Effector CD8-positive, alpha-beta T cell (primary cell): ENCODE measurements at places on chromosomes 7 and 10.

- DNase-seq, result no peak
These were observed 10.2 kb downstream of the EN2 start for GRCh38 chr7:155467846-155468784.

DNA sequence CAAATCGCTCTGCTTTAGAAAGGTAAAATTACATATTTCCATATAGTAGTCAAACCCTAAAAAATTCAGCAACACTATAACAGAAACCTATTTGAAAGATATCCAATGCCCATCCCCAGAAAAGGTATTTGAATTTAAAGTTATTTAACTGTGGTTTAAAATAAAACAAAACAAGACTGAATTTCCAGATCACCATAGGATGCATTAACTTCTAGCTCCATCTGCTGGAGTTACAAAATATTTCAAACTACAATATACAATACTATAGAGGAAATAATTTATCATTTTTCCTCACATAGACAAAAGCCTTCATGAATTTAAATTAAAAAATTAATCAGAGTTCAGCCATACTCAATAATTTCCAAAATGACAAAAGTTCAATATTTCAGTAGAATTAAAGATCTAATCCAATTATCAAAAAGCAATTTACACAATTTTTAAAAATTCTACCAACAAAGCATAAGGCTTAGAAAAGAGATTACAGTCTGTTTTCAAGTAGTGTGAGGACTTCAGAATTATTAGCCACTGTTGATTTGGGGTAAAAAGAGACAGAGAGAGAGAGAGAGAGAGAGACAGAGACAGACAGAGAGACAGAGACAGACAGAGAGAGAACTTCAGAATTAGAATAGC is 75.9 kb downstream of the LMBR1 start:
- DNase-seq, result no peak

GRCh38 chr7:156543699-156544598 is 96.6 kb upstream of the RNF32 start:
- DNase-seq, result no peak

- DNase-seq, result no peak
These were observed 74.0 kb downstream of the FGFR2 start for GRCh38 chr10:121524157-121524817.

GRCh38 chr10:48549236-48549635 is 55.6 kb downstream of the ARHGAP22 start:
- no peak for DNase-seq
